ENCODE measurements at places on chromosomes 2 and 18. TPM values are rescaled to one million over a fixed set of nuclear protein-coding genes. Genes with fewer than 3 reads are reported as not detected.

DNA sequence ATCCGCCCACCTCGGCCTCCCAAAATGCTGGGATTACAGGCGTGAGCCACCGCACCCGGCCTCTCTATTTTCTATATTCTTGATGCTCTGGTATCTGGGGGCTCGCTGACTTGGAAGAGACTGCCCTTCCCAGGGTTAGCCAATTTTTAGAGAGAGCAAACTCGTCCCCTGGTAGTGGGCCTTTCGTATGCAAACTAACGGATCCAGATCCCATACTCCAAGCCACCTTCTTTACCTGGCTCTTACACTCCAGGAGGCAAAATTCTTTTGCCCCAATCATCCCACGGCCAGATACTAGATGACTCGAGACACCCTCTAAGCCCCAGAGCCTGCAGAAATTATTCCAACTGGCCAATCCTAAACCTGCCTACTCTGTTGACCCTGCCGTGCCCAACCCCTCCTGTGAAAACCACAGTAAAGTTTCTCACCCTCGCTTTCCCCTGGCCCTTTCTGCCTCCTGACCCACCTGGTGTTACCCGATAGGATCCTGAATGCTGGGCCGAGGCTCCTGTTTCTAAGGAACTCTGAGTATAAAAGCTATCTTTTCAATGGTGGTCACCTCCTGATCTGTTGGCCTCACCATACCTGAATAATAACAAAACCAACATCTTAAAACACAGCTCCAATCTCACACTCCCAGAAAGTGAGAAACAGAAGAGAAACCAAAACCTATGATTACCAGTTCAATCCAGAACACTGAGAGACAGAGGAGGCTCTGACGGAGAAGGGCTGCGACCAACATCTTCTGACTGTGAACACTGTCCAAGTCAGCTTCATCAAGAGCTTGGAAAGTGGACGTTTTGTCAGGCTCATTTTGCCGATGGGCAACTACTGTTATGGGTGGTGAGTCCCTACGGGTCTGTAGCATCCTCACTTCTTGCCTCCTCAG, 57.6 kb upstream of the ZNF532 start:
- no peak for DNase-seq

DNA sequence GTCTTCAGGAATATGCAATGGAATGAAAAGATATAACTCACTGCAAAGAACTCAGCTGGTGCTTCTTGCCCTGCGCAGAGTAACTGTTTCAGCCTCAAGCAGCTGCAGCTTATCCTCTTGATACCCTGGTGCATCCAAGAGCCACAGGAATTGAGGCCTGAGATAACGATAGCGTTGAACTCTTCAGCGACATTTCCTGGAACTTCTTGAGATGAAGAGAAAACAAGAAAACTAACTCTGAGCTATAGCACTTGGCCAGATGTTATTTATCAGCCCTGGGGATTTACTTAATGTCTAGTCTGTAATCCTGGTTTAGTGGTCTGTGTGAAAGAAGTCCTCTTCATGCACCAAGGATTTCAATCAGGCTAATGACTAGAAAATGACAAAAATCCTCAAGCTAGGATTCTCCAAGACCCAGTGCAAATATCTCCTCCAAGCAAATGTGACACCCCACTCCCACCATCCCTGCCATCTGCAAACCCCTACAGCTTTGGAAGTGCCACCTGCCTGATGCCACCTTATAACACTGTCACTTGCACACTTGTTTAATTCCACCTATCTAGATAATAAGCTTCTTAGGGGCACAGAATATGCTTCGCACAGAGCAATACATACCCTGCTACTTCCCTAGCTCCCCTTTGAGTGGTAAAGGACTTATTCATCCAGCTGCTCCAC, 40.6 kb downstream of the EHD3 start:
- DNase-seq = no peak

GRCh38 chr2:122001441-122001874, 246.0 kb downstream of the TSN start:
- DNase-seq = no peak

DNA sequence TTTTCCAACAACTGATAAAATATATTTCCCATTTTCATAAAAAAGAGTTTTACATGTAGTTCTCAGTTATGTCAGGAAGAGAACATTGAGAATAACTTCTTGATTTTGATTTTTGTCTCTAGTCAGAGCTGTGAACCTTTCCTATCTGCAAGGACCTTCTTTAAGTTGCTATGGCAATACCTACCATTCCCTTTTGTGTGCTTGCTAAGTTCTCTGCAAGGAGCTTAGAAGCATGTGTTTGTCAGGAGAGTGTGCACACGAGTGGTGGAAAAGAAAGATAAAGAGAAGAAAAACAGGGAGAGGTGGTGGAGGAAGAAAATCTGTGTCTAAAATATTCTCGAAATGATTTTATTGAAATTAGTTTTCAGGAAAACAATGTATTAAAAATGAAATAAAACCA, 140.3 kb upstream of the SLC8A1 start:
- DNase-seq = no peak

DNA sequence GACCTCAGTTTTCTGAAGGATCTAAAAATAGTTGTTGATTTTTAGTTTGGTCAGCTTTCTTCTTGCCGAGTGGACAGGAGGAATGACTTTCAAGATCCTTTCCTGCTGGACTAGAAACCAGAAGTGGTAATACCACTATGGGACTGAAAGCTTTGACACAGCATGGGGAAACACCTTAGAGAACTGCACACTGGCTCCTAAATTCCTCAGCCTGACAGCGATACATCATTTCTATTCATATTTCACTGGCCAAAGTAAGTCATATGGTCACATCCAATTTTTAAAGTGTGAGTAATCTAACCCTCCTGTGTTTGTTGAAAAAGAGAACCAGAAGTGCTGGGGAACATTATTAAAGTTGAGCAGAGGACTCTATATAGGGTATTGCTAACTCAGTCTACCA, 244.7 kb upstream of the MMADHC start:
- DNase-seq = no peak

DNA sequence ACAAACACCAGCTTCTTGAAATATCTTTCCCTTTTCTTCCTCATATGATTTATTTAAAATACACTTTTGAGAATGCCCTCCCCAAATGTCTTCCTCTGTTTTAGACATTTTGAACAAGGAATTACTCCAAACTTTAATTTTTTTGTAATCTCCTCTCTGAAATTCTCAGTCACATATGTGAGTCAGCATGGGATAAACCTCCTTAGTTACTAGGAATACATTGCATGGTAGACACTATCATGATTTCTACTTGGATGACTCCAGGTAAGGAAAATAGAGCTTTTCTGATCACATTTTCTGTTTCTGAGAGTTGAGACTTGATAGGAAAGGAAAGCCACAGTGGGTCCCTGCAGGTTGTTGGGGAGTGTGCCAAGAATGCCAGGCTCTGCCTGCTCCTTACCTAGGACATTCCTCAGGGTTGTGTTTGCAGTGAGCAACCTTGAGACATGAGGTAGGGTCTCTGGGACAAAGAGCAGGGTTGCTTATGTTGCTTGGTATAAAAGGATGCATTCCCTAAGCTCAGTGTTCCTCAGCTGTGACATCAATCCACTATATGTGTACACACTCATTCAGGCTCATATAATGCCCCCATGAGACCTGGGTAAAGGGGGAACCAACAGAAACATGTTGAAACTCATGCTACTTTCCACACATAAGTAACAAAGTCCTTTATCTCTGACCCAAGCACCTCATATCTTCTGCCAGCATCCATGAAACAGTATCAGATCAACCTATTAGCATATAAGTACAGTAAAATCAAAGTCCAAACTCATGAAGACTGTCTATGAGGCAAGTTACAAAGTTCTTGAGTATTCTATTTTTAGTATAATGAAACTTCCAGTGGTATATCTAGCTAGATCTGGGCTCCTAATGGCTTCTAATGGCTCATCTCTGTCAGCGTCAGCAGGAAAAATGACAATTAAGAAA, 112.8 kb upstream of the SCN1A start:
- no peak for DNase-seq

DNA sequence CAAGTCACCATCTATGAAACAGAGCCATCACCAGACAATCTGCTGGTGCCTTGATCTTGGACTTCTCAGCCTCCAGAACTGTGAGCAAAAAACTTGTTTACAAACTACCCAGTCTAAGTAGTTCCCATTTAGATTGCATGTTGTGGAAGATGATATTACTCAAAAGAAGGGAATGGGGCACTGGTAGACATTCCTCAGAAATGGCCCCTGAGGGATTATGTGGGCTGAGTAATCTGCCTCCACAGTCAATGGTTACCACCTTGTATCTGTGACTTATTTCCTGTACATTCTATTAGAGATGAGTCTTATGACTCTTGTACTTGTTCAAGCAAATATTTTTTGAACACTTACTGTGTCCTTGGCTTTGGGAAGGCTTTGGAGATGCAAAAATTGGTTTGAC, 160.4 kb downstream of the NUP35 start:
- DNase-seq = no peak

DNA sequence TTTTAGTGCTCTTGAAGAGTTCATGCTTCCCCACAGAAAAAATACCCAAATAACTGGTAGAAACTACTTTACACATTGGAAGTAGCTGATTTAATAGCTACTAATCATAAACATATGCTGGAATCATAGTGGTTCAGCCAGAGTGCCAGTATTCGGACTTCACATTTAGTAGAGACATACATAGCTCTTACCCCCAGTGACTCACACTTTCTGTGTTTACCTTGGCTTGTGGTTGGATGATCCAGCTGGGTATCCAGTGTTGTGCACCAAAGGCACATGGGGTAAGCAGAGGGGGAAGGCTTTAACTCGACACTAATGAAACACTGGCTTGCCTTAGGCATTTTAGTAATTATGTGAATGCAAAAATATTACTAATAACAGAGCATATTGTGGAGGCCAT, 18.1 kb downstream of the ARHGAP28 start:
- no peak for DNase-seq

DNA sequence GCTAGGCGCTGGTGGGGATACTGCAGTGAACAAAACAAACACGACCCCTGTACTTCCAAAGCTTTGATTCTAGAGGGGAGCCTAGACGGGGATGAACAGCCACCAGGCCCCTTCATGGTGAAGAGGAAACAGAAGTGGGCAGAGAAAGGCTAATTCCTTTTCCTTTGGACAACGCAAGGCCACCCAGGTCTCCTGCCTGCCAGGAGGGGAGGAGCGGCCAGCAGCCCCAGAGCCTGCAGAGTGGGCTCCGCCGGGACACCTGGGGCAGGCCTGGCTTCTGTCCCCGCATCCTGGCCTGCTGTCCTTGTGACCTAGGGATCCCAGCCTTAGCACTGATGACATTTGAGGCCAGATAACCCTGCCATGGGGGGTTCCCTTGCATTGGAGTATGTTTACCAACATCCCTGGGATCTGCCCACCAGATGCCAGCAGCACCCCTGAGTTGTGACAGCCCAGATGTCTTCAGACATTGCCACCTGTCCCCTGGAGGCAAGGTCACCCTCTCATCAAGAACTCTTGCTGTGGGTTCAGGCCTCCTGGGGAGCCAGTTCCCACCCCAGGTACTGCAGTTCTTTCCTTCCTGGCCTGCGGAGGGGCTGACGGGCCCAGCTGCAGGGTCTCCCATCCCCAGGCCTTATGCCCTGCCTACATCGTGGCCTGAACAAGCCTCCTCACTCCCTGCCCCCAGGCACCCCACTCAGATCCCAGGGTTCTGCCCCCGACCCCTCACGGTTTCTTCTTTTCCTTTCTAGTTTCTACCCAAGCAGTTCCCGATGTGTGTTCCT, 125.7 kb downstream of the SEPTIN10 start:
- no peak for DNase-seq

DNA sequence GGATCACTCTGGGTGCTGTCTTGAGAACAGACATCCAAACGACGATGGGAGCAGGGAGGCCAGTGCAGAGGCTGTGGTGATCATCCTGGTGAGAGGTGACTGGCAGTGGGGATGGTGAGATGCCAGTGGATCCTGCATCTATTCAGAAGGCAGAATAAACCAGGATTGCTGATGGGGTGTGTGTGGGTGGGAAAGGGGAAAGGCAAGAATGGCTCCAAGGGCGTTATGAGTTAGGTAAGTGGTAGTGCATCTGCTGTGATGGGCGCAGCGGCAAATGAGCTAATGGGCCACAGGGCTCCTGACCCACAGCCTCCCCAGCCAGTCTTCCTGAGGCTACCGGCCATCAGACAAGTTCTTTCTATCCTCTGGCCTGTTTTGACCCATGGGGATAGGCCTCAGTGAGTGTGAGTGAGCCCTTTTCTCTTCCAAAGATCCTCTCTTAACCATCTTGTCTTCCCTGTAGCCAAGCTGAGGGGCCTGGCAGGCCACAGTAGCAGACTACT, 29.6 kb downstream of the SERTAD2 start:
- DNase-seq = no peak

- no peak for DNase-seq
Measured at GRCh38 chr18:9711361-9712129, 3.4 kb downstream of the RAB31 start.

DNA sequence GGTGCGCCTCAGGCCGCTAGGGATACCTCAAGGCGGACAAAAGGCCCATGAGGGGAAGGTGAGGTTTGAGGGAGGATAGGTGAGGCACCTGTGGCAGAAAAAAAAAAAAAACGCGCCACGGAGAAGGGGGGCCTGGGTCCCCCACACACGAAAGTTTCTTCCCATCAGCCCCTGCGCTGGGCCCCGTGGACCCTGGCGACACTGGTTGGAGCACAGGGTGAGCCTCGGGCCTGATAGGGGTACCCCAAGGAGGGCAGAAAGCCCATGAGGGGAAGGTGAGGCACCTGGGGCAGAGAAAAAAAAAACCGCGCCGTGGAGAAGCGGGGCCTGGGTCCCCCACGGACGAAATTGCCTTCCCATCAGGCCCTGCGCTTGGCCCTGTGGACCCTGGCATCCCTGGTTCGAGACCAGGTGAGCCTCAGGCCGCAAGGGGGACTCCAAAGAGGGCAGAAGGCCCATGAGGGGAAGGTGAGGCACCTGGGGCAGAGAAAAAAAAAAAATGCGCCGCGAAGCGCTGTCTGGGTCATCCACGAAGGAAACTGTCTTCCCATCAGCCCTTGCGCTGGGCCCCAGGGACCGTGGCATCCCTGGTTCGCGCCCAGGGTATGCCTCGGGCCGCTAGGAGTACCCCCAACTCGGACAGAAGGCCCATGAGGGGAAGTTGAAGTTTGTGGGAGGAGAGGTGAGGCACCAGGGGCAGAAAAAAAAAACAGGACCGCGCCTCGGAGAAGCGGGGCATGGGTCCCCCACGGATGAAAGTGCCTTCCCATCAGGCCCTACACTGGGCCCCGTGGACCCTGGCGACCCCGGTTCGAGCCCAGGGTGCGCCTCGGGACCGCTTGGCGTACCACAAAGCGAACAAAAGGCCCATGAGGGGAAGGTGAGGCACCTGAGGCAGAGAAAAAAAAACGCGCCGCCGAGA, 226.2 kb downstream of the CCDC74A start:
- DNase-seq = no peak

- no peak for DNase-seq
Measured at GRCh38 chr2:111705239-111705638, 178.8 kb downstream of the ANAPC1 start.

- no peak for DNase-seq
Measured at GRCh38 chr2:66390811-66391210, 44.1 kb upstream of the MEIS1 start.

STAT4 gene
- 3.8 TPM for total RNA-seq

ABCG8 gene
- total RNA-seq = not detected

ITPRIPL1 gene
- total RNA-seq = 3.6 TPM

RAB10 gene
- total RNA-seq = 90.5 TPM

LHCGR gene
- total RNA-seq = 0.42 TPM

SLC4A3 gene
- 2.0 TPM for total RNA-seq

SERPINB12 gene
- total RNA-seq = not detected

All from aorta (tissue), 5 donors.